ENCODE measurements at places on chromosomes 12 and 14. TPM values are rescaled to one million over a fixed set of nuclear protein-coding genes. Genes with fewer than 3 reads are reported as not detected.

DNA sequence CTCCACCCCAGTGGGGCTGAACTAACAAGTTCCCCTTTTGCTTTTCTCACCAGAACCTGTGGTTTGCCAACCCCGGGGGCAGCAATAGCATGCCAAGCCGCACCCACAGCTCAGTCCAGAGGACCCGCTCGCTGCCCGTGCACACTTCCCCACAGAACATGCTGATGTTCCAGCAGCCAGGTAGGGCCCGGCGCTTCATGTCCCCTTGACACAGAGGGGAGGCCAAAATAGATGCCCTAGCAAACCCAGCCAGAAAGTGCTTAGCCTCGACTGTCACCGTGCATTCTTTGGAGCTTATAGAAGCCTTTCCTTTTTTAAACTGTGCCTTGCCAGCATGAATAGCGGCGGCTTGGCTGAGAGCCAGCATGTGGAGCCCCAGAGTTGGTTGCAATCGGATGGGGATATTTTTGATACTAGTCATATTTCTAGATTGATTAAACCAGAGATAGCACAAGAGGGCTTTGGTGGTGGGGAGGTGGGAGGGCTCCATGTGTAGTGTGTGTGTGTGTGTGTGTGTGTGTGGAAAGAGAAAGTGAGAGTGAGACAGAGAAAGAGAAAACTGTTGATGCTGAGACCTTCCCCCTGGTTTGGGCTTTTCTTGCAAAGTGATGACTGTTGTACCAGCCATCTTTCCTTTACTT, 126.1 kb downstream of the GCH1 start:
- peaks cover 18% of the 10 kb centered on the region for H3K4me1 ChIP-seq
- no peaks in the 10 kb centered on the region for H3K36me3 ChIP-seq
- no peak overlapping the region for H3K27ac ChIP-seq
- no peak overlapping the region for H3K4me3 ChIP-seq

- H3K36me3 ChIP-seq = no peaks in the 10 kb centered on the region
- H3K4me3 ChIP-seq = no peak overlapping the region
- no peaks in the 10 kb centered on the region for H3K4me1 ChIP-seq
- peaks cover 37% of the 10 kb centered on the region for H3K27me3 ChIP-seq
- no peak for DNase-seq
- H3K27ac ChIP-seq = no peak overlapping the region
Observed at GRCh38 chr12:113689047-113689610, 217.5 kb upstream of the LHX5 start.

The SPIC gene
- total RNA-seq = not detected

- no peak for DNase-seq
- peaks cover 39% of the 10 kb centered on the region for H3K27me3 ChIP-seq
- H3K4me1 ChIP-seq = peaks cover 29% of the 10 kb centered on the region
- H3K36me3 ChIP-seq = no peaks in the 10 kb centered on the region
- peak overlapping the region; percentile 92 for H3K4me3 ChIP-seq
- H3K27ac ChIP-seq = peak overlapping the region; percentile 58
Observed at GRCh38 chr12:29148596-29148910, 525 bp upstream of the FAR2 start.

- no peak for DNase-seq
- no peaks in the 10 kb centered on the region for H3K36me3 ChIP-seq
- no peak within 1 kb of the TSS for H3K27ac ChIP-seq
Observed at GRCh38 chr12:7128681-7129286, at the start of gene RBP5. TSS of gene RBP5 (minus strand) at chr12:7128889. CDS start at chr12:7128775, 114 bp downstream.

DNA sequence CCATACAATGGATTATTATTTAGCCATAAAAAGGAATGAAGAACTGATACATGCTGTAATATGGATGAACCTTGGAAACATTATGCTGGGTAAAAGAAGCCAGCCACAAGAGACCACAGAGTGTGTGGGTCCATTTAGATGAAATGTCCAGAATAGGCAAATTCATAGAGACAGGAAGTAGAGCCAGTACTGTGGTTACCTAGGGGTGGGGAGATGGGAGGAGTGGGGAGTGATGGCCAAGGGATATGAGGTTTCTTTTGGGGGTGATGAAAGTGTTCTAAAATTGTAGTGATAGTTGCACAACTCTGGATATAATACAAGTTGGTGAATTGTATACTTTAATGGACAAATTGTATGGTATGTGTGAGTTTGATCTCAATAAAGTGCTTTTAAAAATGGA, 18.6 kb downstream of the JDP2 start:
- no peak overlapping the region for H3K4me3 ChIP-seq
- no peaks in the 10 kb centered on the region for H3K27me3 ChIP-seq
- no peaks in the 10 kb centered on the region for H3K36me3 ChIP-seq
- H3K4me1 ChIP-seq = peaks cover 20% of the 10 kb centered on the region
- no peak overlapping the region for H3K27ac ChIP-seq
- DNase-seq = no peak

The OR8S1 gene
- not detected for total RNA-seq

GRCh38 chr12:62291864-62292760, 31.9 kb downstream of the USP15 start:
- no peaks in the 10 kb centered on the region for H3K27me3 ChIP-seq
- no peak overlapping the region for H3K27ac ChIP-seq
- DNase-seq = no peak
- no peak overlapping the region for H3K4me3 ChIP-seq
- no peaks in the 10 kb centered on the region for H3K4me1 ChIP-seq
- peaks cover 56% of the 10 kb centered on the region for H3K36me3 ChIP-seq

DNA sequence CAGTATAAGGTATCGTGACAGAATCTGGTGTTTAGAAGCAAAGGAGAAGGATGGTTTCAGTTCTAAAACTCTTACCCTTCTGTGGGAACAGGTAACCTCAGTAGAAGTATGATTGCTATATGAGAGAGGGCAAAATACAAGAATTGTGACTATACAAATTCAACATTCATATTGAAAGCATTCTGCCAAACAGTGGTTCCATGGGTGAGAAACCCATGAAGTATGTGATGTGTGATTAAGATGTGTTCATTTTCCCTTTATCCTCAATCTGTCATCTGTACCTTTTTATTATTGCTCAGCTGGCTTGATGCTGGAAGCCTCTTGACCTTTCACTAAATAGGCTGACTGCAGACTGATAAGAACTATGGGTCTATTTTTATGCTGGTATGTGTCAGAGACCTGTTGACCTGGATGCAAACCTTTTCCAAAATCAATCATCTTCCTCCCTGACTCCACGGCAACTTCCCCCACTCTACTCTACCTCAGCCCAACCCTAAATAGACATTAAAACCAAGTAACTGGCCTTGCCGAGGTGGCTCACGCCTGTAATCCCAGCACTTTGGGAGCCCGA, 109.6 kb downstream of the STXBP6 start:
- DNase-seq = no peak
- H3K27ac ChIP-seq = no peak overlapping the region
- H3K4me1 ChIP-seq = peaks cover 22% of the 10 kb centered on the region
- no peak overlapping the region for H3K4me3 ChIP-seq
- H3K36me3 ChIP-seq = no peaks in the 10 kb centered on the region
- no peaks in the 10 kb centered on the region for H3K27me3 ChIP-seq

DNA sequence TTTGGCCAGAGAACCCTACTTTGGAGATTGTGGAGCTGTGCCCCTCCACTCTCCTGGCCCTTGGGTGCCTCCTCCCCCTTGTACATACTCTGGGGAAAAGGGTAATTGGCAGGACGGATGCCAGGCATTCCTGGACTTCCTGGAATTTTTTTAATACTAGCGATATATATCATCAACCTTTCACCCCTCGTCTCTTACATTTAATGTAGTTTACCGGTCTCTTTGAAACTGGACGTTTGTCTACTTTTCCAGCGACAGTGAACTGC, 767 bp upstream of the CRY1 start:
- no peak for DNase-seq
- no peak overlapping the region for H3K4me3 ChIP-seq
- peaks cover 9% of the 10 kb centered on the region for H3K27me3 ChIP-seq
- H3K27ac ChIP-seq = peak overlapping the region; percentile 86
- no peaks in the 10 kb centered on the region for H3K36me3 ChIP-seq
